Stimulated activated CD8-positive, alpha-beta memory T cell treated with anti-CD3 and anti-CD28 coated beads, Interleukin-2, amount 100 ng/mL, for 1 hour (primary cell): ENCODE measurements at places on chromosomes 7 and 10.

GRCh38 chr10:70295926-70296325 lies 12.1 kb upstream of the NPFFR1 start:
- no peak for DNase-seq

- no peak for DNase-seq
These were observed 17.9 kb downstream of the ADCYAP1R1 start for GRCh38 chr7:31069860-31070555.

GRCh38 chr7:123936388-123936787 lies 11.3 kb downstream of the SPAM1 start:
- no peak for DNase-seq

DNA sequence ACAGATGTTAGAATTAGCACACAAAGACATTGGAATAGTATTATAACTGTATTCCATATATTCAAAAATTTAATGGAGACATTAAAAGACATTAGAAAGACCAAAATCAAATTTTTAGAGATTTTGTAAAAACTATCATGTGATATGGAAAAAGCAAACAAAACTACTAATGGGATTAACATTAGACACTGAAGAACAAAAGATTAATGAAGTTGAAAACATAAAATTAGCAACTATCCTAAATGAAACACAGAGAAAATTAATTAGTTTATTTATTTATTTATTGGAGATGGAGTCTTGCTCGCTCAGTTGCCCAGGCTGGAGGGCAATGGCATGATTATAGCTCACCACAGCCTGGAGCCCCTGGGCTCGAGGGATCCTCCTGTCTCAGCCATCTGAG lies 158.8 kb downstream of the DOCK4 start:
- no peak for DNase-seq

GRCh38 chr7:36151921-36152755 lies 916 bp upstream of the EEPD1 start:
- DNase-seq, result no peak

- no peak for DNase-seq
These were observed at the start of gene IL6 for GRCh38 chr7:22726907-22727713. Gene IL6, plus strand, starts transcription at chr7:22727200. Its CDS starts 63 bp downstream, at chr7:22727263.

- DNase-seq, result no peak
These were observed 514.3 kb upstream of the ADARB2 start for GRCh38 chr10:2251631-2252030.

DNA sequence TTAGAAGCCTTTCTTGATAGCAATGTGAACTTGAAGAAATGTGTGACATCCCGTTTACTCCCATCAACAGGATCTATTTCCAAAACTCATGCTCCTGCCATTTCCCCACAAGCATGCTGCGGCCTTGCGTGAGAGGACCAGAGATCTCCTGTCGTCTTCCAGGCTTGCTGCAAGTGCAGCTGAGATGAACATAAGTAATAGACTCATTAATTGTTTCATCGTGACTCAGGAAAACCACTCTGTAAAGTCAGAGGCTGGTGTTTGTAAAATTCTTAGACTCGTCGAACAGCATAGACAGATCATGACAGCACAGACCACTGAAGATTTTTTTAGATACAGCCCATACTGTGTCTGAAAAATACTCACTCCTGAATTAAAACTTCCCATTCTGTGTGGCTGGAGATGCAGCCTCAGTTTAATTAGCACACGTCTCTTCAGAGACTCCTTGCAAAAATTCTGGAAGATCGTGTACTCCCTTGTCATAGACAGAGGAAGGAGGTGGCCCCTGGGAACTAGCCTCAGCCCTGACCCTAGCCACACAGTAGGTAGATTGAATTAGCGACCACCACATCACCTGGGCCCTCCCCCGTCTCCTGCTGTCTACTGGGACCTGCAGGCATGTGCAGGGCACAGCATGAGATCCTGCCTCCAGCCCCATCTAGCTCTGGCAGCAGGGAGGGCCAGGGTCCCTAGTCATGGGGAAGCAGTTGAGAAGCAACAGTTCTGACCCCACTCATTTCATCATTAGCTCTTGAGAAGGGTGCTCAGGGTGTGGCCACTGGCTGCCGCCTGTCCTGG lies 226.0 kb downstream of the CELF2 start:
- DNase-seq, result no peak

DNA sequence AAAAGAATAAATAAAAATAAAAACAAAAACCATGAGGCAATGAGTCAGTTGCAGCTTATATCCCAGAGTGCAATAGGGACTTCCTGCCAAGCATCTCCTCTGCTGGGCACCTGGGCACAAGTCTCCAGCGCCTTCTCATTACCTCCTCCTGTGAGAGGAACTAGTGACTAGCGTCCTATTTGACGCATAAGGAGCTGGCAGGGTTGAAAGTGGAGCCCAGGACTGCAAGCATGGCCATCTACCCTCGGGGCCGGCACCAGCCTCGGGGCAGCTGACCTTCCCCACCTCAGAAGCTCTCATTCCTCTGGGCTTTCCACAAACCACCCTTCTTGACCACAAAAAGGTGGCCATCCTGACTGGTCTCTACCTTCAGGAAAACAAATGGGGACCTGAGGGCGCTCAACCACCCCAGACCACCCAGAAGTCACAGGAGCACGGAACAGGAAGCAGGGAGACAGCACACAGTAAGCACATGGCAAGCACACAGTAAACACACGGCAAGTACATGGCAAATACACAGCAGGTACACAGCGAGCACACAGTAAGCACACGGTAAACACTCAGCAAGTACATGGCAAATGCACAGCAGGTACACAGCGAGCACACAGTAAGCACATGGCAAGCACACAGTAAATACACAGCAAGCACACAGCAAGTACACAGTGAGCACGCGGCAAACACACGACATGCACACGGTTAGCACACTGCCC lies 19.1 kb downstream of the CTBP2 start:
- no peak for DNase-seq

DNA sequence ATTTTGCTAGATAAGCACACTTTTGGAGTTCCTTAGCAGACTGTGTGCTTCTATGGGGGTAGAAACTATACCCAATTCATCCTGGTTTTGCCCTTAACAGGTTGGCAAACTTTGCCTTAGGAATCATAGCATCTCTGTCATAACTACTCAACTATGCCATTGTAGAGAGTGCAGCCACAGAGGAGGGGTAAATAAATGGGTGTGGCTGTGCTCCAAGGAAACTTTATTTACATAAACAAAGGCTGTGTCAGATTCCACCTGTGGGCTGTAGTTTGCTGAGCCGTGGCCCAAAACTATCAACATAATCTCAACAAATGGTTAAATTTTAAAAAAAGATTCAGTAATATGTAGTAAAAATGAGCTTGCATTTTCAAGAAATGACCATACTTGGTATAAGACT lies 51.6 kb upstream of the LAMB1 start:
- no peak for DNase-seq

DNA sequence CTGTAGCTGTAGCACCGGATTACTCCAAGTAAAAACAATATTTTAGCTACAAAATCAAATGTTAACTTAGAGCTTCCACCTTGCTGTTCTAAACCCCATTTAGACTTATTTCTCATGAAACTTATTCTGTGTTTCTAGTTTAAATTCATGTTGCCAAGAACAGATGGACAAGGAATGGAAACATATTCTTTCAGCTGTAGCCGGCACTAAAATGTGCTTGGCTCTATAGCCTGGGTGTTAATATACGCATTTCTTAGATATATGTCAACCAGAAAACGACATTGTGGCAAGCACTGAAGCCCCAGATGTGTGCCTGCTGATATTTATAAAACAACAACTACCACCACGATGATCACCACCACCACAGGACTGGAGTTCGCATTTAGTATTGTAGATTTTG lies 190.3 kb upstream of the ETV1 start:
- no peak for DNase-seq

DNA sequence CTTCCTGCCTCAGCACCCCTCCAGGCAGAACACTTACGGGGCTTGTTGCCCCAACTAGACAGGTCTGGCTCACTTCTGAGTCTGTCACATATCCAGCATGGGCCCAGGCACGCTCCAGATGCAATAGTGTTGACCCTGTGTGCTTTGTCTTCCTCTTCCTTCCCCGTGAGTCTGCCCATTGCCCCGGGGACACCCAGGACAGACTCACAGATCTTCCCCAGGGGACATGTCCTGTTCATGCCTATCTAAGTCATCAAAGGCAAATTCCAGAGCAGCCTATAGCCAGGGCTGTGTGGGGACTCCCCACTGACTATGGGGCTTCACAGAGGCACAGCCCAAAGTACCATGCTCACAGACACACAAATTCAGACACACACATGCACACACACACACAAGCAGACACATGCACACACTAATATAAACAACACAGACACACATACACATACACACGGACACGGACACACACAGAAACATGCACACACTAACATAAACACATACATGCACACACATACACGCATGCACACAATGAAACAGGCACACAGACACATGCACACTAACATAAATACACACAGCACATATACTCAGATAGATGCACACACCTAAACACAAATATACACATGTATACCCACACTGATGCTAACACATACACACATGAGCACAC lies 175.8 kb downstream of the KCNMA1 start:
- no peak for DNase-seq

DNA sequence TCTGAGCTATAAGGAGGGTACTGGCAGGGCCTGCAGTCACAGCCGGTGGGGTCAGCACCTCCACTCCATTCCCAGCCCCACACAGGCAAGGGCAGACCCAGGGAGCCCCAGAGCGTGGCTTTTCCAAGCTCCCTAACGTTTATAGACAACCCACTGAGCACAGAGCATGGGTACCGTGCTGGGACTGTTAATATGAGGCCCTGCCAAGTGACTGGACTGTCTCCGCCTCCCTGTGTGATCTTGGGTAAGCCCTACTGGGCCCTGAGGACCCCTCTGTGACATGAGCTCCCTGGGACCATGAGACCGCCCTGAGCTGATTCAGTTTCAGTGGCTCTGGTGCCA lies 12.4 kb downstream of the TTYH3 start:
- no peak for DNase-seq

- DNase-seq, result no peak
These were observed 293.9 kb downstream of the SNX13 start for GRCh38 chr7:17646253-17646956.

DNA sequence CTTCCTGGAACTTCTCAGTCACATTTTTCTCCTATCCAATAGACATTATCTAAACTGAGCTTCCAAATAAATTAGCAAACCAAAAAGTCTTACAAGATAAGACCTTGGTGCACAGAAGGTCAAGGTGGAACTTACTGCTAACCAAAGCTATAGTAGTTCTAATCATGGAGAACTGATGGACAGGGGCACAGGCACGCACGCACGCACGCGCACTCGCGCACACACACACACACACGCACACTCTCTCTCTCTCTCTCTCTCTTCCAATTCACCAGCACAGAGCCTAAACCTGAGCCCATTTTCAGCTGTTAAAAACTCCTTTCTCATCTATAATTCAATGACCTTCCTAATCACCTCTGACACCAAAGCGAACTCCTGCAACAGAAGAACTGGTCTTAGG lies 7.5 kb downstream of the FGFR2 start:
- DNase-seq, result no peak

DNA sequence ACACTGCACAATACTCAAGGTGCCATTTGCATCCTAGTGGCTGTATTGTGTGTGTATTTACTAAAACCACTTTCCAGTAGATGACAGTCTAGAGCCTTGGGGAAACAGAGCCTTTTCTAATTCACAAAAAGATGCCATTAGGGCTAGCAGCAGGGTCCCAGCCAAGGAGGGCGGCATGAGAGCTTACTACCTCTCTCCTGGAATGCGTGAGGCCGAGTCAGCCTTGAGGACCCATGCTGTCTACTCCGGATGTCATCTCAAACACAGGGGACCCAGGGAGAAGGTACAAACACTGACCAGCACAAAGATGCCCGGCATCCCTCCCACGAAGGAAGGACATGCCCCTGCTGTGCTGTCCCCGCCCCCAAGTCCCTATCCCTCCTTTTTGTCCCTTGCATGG lies 65.5 kb downstream of the CYCS start:
- no peak for DNase-seq

- no peak for DNase-seq
These were observed 264.4 kb downstream of the SKAP2 start for GRCh38 chr7:26599982-26600381.

- DNase-seq, result no peak
These were observed 98.6 kb upstream of the BTBD16 start for GRCh38 chr10:122172361-122173008.

GRCh38 chr10:24383681-24384106 lies 174.8 kb downstream of the KIAA1217 start:
- no peak for DNase-seq

GRCh38 chr10:72098836-72099599 lies 10.7 kb upstream of the SPOCK2 start:
- no peak for DNase-seq

DNA sequence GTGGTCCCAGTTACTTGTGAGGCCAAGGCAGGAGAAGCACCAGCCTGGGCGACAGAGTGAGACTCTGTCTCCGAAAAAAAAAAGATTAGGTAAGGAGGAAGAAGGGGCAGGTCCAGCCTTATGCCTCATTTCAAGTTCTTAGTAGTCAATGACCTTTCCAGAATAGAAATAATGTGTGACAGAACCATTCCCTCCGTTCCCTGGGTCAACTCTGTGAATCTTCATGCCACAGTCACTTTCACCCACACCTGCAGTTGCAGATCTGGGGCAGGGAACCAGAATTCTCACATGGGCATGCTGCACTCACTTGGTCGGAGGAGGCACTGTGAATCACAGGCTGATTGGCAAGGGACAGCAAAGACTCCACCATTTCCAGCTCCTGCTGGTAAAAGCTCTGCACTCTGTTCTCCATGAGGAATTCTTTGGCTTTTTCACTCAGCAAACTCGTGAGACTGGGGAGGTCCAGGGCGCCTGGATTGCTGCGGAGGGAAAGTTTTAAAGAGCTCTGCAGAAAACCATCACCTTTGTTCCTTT lies 20.7 kb downstream of the STN1 start:
- no peak for DNase-seq

DNA sequence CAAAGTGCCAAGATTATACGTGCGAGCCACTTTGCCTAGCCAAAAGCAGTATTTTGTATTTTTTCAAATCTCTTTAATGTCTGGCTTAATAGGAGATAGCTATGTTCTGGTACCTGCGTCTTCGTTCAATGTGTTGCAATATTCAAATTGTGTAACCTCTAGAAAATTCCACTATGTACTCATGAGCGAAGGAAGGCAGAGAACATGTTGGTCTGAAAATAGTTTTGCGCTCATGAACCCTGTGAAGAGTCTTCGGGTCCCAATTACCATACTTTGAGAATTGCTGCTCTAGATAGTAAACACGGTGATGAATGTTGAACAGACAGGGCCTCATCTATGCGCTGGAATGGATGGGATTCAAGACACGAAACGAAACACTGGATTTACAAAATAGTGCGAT lies 2.7 kb upstream of the SUV39H2 start:
- no peak for DNase-seq

DNA sequence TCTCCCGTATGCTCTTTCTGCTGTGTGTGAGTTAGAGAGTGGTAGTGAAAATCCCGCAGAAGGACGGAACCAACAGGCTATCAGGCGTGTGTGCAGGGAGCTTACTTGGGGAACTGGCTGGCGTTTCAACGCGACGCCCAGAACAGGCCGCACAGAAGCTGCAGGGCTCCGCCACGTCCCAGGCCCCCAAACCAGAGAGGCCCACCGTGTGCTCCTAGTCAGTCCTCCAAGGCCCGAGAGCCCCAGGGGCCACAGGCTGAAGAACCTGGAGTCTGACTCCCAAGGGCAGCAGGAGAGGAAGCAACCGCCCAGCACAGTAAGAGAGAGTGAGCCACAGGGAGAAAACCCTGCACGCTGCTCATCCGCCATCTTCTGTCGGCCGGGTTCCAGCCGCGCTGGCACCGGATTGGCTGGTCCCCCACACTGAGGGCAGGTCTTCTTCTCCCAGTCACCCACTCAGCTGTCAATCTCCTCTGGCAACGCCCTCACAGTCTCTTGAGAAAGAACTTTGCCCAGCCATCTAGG lies 730.6 kb upstream of the VSTM2A start:
- DNase-seq, result no peak
